NCI-H1105 (cell line): ENCODE measurements at places on chromosomes 4 and X.

DNA sequence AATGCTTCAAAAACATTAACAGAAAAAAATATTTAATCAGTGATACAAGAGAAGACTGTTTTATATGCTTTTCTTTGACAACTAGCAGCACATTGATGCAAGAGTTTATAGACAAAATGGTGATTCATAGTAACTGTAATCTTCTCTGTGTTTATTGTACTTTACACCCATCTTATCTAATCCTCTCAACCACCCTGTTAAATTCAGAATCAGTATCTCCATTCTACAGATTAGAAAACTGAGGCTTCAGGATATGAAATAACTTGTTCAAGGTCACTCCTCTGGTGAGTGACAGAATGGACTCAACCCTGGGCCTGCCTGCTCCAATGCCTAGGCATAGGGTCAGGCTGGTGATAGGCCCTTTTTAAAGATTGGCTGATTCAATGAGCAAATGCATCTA is 26.1 kb upstream of the TMEM184C start:
- DNase-seq = no peak

DNA sequence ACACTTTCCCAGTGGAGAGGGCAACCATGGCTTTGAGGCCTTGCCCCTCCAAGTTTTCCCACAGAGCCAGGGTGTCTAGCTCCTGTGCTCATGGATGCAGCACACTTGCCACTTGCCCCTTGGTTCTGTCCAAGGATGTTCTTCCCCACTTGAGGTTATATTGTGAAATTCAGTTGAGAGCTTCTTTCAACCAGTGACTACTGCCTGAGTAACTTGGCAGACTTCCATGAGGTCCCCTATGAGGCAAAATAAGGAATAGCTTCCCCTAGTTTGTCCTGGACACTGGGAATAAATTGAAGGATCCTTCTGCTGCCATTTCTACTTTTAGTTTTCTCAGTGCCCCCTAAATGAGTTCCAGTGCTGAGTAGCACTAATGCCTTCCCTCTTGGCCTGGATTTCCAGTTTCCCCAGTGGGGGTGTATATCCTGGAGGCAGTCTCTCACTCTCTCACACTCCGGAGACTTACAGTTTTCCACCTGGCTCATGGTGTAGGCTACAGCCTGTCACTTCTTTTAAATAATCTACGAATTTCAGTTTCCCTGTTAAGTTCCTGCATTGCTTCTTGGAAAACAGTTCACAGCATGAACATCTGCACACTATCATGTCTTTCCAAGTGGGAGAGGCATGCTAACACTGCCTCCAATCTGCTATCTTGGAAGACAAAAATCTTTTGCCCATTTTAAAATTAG is 36.4 kb upstream of the ADH4 start:
- DNase-seq = no peak

- DNase-seq = no peak
These were observed 57.2 kb downstream of the SCML2 start for GRCh38 chrX:18297251-18297650.

DNA sequence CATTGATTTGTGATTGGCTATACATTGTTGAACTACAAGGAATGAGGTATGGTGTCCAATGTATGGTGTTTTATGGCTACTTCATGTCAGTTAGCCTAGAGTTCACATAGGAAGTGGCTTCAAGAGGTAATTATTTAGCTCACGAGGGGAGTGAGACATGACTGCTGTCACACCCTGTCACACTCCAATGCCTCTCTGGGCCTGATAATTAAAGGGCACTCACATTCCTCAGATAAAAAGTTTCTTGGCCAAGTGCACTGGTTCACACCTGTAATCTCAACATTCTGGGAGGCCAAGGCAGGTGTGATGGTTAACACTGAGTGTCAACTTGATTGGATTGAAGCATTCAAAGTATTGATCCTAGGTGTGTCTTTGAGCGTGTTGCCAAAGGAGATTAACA is 65.0 kb upstream of the DDX60 start:
- no peak for DNase-seq

GRCh38 chr4:140363558-140363957 is 9.9 kb upstream of the SCOC start:
- DNase-seq = peak; percentile 33

- DNase-seq = no peak
These were observed 119.6 kb downstream of the PDLIM5 start for GRCh38 chr4:94571298-94571697.

DNA sequence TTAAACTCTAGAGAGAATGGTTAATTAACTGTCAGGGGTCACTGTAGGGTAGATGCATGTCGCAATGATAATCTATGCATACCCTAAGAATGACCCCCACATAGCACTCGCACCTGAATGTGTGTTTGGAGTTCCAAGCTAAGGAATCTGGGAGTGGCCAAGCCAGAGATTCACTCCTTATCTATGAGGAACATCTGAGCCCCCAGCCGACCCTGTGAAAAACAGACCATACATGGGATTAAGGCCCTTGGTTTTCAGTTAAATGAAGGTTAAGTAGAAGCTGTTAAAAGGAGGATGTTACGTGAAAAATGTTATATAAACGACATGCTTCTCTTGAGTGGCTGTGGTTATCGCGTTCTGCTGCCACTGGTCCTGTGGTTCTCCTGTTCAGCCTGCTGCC is 147.2 kb downstream of the RELL1 start:
- DNase-seq = no peak
